SJCRH30 (cell line): ENCODE measurements at places on chromosomes 5 and 9. TPM values are rescaled to one million over a fixed set of nuclear protein-coding genes. Genes with fewer than 3 reads are reported as not detected.

Gene FGF1
- total RNA-seq: not detected in 2 replicates

Gene SLC36A2
- total RNA-seq: not detected in 2 replicates

DNA sequence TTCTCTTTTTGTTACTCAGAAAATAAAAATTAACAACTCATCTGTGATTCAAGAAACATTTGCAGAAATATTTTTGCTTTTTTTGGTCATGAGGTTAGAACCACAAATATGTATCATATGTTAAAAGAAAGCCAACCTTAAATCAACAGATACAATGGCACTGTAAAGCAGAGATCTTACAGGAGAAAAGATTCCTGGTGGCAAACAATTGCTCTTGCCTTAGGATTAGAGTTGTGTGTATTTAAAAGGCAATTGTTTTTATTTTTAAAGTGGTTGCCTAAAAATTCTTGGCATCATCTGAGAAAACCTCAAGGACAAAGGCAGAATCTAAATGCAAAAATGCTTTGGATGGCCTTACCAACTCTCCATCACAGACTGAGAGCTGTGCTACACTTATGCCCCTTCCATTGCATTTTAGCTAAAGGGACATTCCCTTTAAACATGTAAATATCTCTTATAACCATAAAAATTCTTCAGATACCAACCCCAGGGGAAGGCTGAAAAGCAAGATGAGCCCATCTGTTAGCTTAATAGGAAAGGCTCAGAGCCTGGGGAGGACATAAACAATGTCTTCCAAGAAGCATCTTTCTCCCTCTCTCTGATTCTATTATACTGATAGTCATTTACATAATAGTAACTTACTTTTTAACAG is 100.4 kb downstream of the FAM114A2 start:
- no peaks in the 10 kb centered on the region for H3K4me1 ChIP-seq
- no peaks in the 10 kb centered on the region for H3K27me3 ChIP-seq
- H3K27ac ChIP-seq: no peak overlapping the region
- no peaks in the 10 kb centered on the region for H3K36me3 ChIP-seq
- DNase-seq: no peak

GRCh38 chr5:133225671-133226152 is 173.9 kb downstream of the HSPA4 start:
- H3K27ac ChIP-seq: no peak overlapping the region
- H3K4me3 ChIP-seq: no peak overlapping the region
- H3K36me3 ChIP-seq: no peaks in the 10 kb centered on the region
- DNase-seq: no peak
- H3K27me3 ChIP-seq: no peaks in the 10 kb centered on the region

DNA sequence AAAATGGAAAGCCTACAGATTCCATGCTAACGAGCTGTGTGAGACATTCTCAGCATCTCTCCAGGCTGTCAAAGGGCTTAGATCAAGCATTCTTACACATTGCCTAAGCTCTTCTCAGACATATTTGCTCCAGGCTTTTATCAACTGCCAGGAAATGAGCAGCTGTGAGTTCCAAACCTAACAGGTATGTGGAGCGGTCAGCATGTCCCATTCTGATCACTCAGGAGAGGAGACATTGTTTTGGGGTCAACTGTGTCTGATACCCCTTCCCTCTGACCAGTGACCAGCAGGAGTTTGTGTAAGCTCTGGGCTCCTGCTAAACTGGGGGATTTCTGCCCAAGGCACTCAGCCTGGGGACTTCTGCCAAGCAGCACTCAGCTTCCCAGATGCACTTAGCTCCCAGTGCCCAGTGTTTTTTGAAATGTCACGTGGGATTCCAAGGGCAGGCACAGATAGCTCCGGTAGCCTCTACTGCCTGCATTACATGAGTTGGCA is 229.1 kb downstream of the SEC61B start:
- H3K4me3 ChIP-seq: no peak overlapping the region
- no peak overlapping the region for H3K27ac ChIP-seq
- DNase-seq: no peak
- H3K27me3 ChIP-seq: peaks cover 5% of the 10 kb centered on the region
- peaks cover 10% of the 10 kb centered on the region; the same call in 1 of the 2 replicates for H3K4me1 ChIP-seq

DNA sequence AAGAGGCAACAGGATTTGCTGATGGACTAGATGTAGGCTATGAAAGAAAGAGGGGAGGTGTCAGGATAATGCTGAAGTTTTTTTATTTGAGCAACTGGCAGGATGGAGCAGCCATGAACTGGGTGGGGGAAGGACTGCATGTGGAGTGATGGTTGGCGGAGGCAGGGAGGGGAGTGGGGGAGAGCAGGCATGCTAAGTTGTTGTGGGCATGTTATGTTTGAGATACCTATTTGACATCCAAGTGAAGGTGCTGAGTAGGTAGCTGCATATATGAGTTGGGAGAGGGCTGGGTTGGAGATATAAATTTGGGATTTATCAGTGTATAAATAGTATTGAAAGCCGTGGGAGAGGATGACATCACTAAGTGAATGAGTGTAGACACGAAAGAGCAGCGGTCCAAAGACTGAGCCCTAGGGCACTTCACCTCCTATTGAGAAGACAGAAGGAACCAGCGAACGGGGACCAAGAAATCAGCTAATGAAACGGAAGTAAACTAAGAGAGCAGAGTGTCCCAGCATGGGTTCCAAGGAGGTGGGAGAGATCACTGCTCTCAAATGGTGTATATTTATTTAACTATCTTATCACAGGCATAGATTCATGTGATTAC is 7.4 kb downstream of the BSPRY start:
- peaks cover 3% of the 10 kb centered on the region; the same call in 1 of the 2 replicates for H3K27me3 ChIP-seq

GRCh38 chr5:7960142-7960541 is 91.2 kb downstream of the MTRR start:
- H3K4me3 ChIP-seq: no peak overlapping the region
- no peak overlapping the region for H3K27ac ChIP-seq
- no peaks in the 10 kb centered on the region for H3K36me3 ChIP-seq

DNA sequence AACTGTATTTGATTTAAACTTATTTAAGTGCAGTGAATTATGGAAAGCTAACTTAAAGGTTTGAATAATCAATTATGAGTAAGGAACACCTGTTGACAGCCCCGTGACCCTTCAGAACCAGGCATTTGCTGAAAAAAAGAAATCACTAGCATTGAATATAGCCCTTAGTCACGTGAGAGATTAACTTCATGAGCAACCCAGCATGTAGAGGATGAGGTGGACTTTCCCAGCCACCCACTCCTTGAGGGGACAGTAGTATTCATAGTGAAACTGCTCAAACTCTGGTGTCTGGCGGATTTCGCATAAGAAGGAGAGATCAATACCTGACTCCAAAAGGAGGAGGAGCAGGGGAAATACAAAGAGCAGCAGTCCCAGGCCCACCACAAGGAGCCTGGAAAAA is 184.8 kb upstream of the RASEF start:
- H3K4me1 ChIP-seq: no peaks in the 10 kb centered on the region
- no peak overlapping the region for H3K4me3 ChIP-seq
- H3K27ac ChIP-seq: no peak overlapping the region

DNA sequence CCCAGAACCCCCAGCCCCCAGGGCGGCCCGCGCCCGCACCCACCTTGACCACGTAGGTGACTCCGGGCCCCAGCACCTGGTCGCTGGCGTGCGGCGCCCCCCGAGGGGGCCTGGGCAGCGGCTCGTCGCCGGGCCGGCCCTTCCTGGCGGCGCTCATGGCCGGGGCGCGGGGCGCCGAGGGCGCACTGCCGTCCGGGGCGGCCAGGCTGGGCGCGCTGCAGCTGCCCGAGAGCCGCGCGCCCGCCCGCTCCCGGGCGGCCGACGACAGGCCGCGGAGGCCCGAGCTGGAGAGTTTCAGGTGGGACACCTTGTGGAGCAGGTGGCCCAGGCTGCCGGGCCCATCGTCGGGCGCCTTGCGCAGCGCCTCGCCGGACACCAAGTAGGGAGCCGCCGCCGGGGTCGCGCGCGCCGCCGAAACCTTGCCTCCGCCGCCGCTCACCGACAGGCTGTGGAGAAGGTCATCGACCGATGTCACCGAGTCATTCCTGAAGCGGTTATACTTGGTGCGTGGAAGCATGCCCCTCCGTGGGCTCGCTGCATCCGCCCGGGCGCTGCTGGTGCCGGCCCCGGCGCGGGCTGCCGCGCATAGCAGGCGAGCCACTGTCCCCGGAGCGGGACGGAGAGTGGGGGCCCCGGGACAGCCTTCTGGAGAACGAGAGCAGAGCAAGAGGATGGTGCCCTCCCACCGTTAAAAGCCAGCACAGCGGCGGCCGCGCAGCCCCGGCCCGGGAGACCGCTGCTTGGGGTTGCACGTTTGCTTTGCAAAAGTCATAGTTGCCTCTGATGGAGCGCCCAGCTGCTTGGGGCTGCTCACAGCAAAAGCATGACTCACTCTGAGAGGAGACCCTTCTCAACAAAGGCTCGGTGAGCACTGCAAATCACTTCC is at the start of gene SHC3:
Gene SHC3 (minus strand): TSS at position 875 of the 886 bp plus-strand sequence. CDS start 358 bp downstream, at position 517.
- H3K4me3 ChIP-seq: peak within 1 kb of the TSS; percentile 36
- H3K27me3 ChIP-seq: no peaks in the 10 kb centered on the region
- H3K4me1 ChIP-seq: peaks cover 8% of the 10 kb centered on the region; the same call in 1 of the 2 replicates
- DNase-seq: no peak
- H3K36me3 ChIP-seq: no peaks in the 10 kb centered on the region

GRCh38 chr5:15522187-15522520 is 22.2 kb downstream of the FBXL7 start:
- no peak overlapping the region for H3K4me3 ChIP-seq
- no peaks in the 10 kb centered on the region; the same call in 1 of the 2 replicates for H3K36me3 ChIP-seq
- 0 out of 2 replicates have a peak, but pooled peaks cover 4% of the 10 kb centered on the region for H3K4me1 ChIP-seq
- no peak overlapping the region for H3K27ac ChIP-seq
- no peaks in the 10 kb centered on the region for H3K27me3 ChIP-seq

DNA sequence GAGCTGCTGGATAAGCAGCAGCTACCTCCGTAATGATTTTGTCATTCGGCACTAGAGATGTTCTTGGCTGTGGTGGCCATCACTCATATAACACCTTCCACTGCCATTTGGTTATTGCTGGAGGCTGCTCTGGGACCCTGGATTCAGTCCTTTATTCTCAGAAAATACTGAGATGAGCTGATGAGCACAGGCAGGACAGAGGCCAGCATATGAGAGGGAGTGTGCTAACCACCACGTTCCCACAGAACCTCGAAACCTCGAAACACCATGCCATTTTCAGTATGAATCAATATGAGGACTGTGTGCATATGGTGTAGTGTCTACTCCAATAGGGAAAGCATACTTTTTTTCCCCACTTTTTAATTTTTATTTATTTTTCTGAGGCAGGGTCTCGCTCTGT is 56.6 kb downstream of the ADAM19 start:
- H3K27ac ChIP-seq: no peak overlapping the region
- H3K4me3 ChIP-seq: no peak overlapping the region
- peaks cover 43% of the 10 kb centered on the region for H3K36me3 ChIP-seq
- peaks cover 25% of the 10 kb centered on the region for H3K4me1 ChIP-seq
